ENCODE measurements at places on chromosomes 4 and X. TPM values are rescaled to one million over a fixed set of nuclear protein-coding genes. Genes with fewer than 3 reads are reported as not detected.

The LRIT3 gene
- under 0.01 TPM for total RNA-seq

The RPA4 gene
- 0.34 TPM for total RNA-seq

The CFI gene
- not detected for total RNA-seq

The GPR143 gene
- total RNA-seq = 0.64 TPM

The PAGE2B gene
- total RNA-seq = not detected

The FRG2 gene
- total RNA-seq = not detected

The STK32B gene
- total RNA-seq = under 0.01 TPM

The MAGEA2 gene
- not detected for total RNA-seq

The GYPA gene
- not detected for total RNA-seq

The SPIN2A gene
- total RNA-seq = under 0.01 TPM

The GPC4 gene
- total RNA-seq = 0.34 TPM

The MAMLD1 gene
- total RNA-seq = under 0.01 TPM
